ENCODE measurements at places on chromosomes 5 and 9.

DNA sequence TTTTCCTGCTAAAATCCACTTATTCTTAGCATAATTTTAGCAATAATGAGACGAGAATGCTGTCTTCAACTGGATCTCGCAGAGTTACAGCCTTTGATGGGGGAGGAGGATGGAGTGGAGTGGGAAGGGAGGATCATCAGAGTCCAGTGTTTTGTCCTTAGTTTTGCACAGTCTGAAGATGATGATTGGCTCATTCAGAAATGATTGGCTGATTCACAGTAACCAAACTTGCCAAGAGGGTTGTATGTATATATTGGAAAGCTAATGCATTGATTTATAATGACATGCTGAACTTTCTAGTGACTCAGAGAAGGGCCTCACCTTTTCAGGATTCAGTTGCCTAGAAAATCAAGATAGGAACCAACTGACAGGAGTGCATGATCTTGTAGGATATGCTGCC, 448.0 kb downstream of the CCDC171 start:
- DNase-seq = no peak

DNA sequence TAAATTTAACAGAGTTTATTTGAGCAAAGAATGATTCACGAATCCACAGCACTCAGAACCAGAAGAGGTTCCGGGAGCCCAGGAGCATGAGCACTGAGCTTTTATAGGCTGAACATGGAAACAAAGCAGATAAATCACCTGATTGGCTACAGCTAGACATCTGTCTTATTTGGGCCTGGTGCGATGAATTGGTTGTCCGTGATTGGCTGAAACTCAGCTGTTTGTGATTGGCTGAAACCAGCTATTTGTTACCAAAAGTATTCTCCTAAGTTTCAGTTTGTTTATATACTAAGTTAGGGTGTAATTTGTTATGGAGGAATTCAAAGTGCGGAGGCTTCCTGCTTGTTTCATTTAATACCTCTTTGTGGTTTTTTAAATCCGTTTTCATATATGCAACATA, 15.8 kb upstream of the LCP2 start:
- DNase-seq = no peak

- DNase-seq = no peak
Measured at GRCh38 chr5:148991566-148991965, 71.3 kb downstream of the SH3TC2 start.

DNA sequence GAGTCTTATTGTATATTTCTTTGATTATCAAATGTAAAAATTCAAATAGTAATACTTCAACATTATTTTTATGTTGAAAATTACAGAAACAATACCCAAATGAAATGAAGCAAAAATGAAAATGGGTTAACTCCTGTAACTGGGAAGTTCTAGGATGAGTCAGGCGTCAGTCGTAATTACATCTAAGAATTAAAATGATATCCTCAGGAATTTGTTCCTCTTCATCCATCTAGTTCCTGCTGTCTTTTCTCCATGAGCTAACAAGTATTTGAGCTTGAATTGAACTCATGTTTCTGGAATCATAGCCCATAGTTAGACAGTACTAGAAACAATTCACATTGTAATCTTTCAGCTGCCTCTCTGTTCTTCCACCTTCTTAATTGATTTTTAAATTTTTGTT, 568.3 kb upstream of the TLE4 start:
- DNase-seq = no peak

GRCh38 chr5:72223371-72223770, 96.7 kb downstream of the MRPS27 start:
- no peak for DNase-seq

- no peak for DNase-seq
Measured at GRCh38 chr5:96175090-96175489, 213.4 kb upstream of the ELL2 start.

DNA sequence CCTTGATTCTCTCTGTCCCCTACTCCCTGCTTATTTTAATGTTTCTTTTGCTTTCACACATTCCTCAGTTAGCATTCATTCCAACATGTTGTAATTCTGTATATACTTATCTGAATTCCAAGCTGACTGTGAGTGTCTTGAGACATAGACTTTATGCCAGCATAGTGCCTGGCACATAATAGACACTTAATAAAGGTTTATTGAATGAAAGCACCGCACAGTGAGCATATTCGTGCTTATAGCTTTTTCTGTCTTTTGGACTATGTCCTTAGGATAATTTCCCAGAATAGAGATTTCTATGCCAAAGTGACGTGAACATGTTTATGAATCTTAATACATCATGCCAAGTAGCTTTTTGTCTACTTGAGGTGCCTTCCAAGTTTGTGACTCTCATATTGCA, 174.6 kb downstream of the CD180 start:
- no peak for DNase-seq

DNA sequence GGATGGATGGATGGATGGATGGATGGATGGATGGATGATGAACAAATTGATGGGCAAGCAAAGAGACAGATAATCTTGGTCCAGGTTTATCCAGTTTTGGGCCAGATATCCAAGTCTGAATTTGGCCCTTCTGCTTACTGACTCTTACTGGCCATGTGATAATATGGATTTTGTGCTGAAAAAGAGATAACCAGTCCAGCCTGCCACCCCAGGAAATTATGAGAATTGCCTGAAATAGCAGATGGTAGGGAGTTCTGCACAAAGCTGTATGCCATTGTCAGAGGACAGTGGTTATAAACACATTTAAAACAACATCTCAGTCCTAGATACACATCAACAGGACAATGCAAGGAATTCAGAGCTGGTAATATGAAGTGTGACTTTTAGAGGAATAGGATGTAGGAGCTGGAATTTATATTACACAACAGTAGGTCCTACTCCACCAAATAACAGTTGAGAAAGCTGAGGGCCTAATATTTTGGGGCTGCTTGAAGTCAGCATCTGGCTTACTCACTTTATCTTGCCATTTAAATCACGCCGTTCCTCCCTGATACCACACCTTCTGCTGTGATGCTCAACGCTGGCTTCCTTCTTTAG, 9.0 kb upstream of the FAT2 start:
- no peak for DNase-seq

GRCh38 chr5:35884191-35884769, 27.6 kb downstream of the IL7R start:
- DNase-seq = no peak

DNA sequence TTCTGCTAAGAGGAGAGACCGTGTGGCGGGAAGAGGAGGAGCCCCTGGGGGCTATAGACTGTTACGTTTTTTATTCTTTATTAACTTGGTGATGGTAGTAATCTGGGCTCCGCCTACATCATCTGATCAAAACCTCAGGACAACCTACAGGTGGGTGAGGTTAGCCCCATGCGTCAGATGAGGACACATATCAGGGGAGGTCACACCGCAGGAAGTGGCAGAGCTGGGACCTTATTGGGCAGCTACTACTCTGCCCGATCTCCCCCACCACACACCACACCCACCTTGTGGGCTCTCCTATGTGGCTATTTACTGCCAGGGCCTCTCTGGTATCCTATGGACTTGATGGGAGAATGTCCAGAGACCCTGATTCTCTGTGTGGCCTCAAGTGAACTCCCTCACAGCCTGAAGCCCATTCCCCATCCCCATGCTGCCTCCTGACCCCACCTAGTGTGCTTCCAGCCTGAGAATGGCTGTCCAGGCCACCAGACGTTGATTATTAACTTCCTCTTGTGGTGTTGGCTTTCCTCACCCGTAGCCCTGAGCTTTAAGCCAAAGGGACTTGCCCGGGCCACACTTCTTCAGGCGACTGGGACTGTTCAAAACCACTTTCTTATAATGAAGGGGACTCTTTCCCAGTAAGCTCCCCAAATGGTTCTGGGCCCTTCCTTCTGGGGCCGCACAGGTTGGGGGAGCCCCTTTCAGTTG, 8.2 kb downstream of the UNC5A start:
- DNase-seq = no peak

GRCh38 chr9:35318741-35319140, 156.9 kb downstream of the UNC13B start:
- DNase-seq = no peak

GRCh38 chr9:93321220-93321610, 130.3 kb upstream of the FAM120A start:
- DNase-seq = no peak

DNA sequence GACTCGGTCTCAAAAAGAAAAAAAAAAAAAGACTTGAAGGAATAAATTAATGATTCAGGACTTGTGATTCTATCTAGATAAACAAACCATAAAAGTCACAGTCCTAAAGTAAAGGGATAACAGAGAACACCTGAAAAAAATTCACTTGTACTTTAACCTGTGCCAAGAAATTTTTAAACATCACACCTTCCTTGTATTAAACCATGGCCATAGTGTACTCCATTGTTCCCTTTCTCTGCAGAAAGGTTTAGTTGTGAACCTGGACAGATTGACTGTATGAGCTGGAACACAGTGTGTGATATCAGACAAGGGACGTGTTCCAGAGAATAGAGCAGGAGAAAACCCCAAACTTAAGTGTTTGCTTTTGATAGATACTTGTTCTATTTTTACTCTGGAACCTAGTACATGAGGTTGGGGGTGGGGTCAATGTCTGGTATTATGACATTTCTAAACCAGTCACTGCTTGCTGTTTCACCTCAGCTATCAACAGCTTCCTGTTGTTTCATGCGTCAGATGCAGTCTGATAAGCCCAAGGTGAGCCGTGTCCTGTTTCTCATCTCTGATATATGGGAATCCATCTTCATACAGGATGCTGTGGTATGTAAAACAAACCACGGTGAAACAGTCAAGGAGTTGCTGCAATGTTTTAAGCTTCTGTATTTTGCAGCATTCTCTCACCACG, 62.5 kb upstream of the ITGA1 start:
- peak; percentile 49 for DNase-seq

- DNase-seq = no peak
Measured at GRCh38 chr5:37638897-37639296, 200.9 kb downstream of the GDNF start.

DNA sequence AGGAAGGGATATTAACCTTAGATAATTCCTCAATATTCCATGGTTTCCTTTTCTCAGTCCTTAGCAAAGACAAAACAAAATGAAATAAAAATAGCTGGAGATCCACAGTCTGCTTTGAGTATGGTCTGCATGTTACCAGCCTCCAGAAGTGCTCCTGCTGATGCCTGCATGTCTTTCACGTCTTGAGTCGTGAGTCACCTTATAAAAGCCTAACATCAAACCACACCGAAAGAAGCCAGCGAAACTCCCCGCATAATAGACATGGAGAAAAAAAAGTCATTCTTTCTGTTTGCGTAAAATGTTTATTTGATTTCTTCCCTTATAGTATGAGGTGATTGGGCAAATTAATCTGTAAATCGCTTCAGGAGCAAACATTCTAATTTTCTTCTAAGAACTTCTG, 380.5 kb downstream of the SLCO4C1 start:
- no peak for DNase-seq

DNA sequence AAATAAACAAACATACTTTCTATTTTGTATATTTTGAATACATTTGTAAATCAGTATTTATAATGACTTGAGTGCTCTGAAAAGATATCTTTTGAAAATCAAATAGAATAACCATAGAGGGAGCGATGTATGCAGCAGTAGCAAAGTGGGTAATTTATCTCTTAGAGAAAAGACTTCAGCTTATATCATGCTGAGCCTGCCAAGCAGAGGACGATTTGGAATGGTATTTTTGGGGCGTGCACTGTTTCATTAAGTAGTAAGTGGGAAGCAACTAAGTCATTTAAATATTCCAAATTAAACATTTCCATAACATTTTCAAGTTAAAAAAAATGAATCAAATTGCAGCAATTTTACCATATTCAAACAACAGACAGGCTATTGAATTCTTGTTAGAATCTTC, 147.6 kb downstream of the CDH10 start:
- no peak for DNase-seq

- no peak for DNase-seq
Measured at GRCh38 chr5:6362846-6363245, 15.5 kb downstream of the MED10 start.

DNA sequence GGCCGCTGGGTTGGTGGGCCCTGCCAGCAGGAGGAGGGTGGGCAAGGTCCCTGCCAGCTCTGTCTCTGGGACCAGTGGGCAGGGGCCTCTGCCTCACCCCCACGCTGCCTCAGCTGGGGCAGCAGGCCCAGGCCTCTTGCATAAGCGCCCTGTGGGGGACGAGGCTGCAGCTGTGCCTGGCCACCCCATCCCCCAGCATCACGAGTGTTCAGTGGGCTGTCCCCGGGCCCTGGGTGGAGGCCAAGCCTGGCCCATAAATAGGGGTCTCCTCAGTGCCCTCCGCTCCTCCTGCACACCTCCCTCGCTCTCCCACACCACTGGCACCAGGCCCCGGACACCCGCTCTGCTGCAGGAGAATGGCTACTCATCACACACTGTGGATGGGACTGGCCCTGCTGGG, at the start of gene PTGDS:
PTGDS (plus strand) TSS at position 282 of the 400 bp plus-strand sequence; CDS start at position 357, 75 bp downstream.
- DNase-seq = no peak

GRCh38 chr5:54519509-54519876, 1.9 kb downstream of the SNX18 start:
- DNase-seq = no peak

GRCh38 chr9:123825342-123826060, 104.4 kb downstream of the DENND1A start:
- no peak for DNase-seq

DNA sequence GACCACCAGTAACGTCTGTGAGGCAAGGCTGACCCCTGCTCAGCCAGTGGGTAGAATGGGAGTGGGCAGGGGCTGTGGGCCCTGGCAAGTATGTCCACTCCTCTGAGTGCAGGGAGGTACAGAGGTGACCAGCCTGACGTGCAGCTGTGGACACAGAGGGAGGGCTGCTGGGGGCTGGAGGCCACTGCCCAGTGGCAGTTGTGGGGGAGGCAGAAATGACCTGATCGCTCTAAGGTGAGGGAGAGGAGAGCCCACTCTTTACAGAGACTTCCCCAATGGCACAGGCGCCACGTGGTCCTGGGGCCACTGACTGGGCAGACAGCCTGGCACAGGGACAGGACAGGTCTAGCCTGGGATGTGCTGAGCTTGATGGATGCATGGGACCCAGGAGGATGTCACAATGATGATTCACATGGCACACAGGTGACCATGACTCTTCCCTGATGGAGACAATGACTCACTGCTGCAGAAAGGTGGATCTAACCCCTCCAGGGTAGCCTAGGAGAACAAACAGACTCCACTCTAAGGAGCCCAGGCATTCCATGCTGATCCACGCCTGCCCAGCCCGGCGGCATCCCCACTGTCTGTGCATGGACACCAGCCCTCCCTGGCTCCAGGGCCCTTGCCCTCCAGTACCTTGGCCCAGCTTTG, 7.7 kb downstream of the LPCAT1 start:
- DNase-seq = no peak

DNA sequence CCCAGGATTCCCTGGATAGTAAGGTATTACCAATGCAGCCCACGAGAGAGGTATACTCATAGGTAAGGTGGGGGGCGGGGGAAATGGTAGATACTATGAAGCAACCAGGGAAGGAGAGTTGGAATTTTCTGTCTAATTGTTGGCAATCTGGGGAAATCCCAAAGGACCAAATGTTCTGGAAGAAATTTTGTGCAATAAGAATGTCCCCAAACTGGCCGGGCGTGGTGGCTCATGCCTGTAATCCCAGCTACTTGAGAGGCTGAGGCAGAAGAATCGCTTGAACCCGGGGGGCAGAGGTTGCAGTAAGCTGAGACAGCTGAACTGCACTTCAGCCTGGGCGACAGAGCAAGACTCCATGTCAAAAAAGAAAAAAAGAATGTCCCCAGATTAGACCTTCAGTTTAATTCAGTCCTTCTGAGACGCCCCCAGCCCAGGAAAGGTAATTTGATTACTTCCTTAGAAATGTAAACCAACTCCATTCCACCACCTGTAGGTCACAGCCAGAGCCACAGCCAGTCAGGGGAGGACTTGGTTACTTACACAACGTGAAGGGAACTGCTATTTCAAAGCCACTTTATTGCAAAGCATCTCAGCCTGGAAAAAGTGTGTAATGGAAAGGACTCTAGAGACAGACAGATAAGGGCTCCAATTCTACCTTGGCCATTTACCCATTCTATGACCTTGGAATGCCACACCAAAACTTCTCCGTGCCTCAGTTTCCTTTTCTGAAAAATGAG, 50.0 kb upstream of the KLF4 start:
- no peak for DNase-seq
